ENCODE measurements at places on chromosomes 13 and 19.
A peak's percentile ranks its signal among the peaks of the same experiment; 100 is the strongest.

DNA sequence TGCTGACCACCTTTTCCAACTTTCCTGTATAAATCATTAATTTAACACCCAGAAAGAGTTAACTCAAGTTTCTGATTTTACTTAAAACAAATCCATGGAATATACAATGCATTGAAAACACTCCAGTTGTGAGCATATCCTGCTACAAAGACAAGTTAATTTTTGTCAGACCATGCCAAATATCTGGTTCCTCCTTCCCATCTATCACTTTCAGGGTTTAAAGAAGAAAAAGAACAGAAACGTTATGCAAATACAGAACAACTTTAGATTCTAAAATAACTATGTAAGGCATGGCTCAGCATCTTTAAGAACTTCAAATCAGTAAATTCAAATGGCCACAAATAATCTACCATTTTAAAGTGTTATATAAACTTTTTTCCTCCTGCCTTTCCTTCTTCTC lies 14.9 kb downstream of the MRPS31 start:
- no peak for DNase-seq

DNA sequence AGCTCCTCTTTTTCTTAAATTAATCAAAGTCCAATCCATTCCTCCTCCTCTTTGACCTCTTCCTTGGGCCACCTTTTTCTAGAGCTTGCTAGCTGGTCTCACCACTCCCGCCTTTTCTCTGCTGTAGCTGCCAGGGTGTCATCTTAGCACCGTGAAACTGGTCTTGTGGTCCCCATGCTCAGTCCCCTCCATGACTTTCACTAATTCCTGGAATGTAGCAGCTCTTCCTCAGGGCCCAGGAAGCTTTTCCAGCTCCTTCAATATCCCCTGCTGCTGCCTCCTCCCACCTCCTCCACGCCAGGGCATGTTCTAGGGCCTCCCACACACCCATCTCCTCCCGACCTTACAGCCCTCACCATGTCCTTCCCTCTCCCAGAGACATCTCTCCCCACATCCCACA lies 222.2 kb downstream of the MYO16 start:
- DNase-seq = no peak

DNA sequence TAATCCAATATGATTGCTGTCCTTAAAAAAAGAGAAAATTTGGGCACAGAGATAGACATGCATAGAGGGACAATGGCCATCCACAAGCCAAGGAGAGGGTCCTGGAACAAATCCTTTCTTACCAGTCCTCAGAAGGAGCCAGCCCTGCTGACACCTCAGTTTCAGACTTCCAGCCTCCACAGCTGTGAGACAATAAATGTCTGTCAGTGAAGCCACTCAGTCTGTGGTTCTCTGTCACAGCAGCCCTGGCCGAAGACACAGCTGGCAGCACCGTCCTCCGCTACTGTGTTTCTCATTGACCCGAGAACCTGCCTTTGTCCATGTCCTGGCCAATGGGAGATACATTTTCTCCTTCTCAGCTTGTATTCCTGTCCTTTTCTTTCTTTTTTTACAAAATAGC lies 207.9 kb downstream of the TM9SF2 start:
- no peak for DNase-seq

GRCh38 chr13:62483774-62484173 lies 1068.1 kb upstream of the PCDH20 start:
- no peak for DNase-seq

GRCh38 chr13:30408319-30409101 lies 13.8 kb upstream of the UBE2L5 start:
- DNase-seq = no peak

DNA sequence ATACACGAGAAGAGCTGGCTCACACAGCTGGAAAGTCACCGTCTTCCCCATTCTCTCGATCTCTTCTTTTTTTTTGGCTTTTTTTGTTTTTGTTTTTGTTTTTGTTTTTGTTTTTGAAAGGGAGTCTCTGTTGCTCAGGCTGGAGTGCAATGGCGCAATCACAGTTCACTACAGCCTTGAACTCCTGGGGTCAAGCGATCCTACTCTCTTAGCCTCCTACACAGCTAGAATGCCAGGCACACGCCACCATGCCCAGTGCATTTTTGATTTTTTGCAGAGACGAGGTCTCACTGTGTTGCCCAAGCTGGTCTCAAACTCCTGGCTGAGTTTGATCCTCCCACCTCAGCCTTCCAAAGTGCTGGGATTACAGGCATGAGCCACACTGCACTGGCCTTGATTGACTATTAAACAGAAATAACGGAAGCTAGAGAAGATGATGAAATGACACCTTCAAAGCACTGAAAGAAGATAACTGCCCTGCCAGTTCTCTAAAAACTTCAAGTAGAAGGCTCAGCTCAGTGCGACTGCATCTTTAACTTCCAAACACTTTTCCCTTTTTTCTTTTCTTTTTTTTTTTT lies 4.0 kb downstream of the FXYD3 start:
- no peak for DNase-seq

GRCh38 chr13:113537205-113537604 lies 46.7 kb upstream of the DCUN1D2 start:
- DNase-seq = no peak

DNA sequence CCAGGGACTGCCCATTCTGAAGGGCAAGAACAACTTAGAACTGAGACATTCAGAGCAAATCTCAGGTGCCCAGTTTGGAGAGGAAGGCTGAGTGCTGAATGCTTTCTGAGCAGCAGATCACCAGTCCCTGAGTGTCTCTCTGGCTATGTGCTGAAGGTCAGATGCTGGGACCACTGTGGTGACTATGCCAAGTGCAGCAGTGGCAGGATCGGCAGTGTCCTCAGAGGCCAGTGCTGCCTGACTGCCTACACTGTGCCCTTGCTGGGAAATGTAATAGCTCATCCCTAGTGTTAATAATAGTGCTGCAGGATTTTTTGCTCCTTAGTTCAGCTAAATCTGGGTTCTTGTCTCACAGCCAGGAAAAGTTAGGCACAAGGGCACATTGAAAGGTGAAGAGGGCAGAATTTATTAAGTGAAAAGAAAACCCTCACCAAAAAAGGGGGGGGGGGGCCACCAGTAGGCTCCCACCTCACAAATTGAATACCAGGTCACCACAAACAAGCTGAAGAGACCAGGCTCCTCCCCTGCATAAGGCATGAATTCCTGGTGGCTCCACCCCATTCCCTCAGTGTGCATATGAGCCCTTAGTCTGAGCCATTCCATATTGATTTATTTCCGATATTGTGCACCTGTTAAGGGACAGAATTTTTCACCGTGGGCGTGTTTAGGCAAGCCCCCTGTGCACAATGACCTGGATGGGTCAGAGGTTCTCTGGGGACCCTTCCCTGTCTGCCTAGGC lies 18.5 kb downstream of the RFXAP start:
- DNase-seq = no peak

- DNase-seq = no peak
These were observed 381.3 kb downstream of the ENOX1 start for GRCh38 chr13:43405457-43405856.

- no peak for DNase-seq
These were observed 15.4 kb downstream of the GTPBP3 start for GRCh38 chr19:17352608-17353280.

DNA sequence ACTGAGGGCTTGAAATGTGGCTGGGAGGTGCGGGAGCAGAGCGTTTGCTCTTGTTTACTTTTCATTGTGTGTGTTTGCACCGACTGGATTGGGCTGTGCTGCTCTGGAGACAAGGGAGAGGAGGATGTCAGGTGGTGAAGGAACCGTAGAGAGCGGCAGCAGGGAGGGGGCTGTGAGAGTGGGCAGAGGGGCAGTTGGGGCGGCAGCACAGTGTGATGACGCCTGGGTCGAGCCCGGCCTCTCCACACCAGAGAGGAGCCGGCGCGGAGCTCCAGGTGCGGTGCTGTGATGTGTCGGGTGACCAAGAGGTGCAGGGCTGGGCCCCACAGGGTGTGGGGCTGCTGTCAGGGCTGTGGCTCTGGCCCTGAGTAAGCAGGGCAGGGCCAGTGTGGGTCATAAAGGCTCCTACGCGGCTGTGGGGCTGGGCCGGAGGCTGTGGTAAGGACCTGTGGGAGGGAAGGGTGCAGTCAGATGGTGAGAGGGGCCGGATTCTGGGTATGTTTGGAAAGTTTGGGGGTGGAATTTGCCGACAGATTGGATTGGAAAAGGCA lies 10.5 kb downstream of the NAXD start:
- no peak for DNase-seq

DNA sequence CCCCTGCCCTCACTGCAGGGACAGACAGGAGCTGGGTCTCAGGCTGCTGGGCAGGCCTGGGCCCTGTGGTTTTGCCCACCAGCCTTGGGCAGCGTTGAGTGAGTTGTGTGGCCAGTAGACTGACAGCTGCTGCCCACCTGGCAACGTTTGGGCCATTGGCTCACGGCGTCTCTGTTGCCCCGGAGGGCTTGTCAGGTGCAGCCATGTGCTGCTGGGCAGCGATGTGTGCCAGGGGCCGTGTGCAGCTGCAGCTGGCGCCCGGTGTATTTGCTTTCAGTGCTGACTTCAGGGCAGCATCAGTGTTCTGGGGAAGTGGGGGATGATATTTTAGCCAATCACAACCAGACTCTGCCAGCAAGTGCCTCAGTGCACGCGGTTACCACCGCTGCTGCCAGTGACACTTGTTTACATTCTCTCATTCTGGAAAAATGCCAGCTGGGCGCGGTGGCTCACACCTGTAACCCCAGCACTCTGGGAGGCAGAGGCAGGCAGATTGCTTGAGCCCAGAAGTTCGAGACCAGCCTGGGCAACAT lies 10.6 kb downstream of the FZR1 start:
- DNase-seq = peak; percentile 92

DNA sequence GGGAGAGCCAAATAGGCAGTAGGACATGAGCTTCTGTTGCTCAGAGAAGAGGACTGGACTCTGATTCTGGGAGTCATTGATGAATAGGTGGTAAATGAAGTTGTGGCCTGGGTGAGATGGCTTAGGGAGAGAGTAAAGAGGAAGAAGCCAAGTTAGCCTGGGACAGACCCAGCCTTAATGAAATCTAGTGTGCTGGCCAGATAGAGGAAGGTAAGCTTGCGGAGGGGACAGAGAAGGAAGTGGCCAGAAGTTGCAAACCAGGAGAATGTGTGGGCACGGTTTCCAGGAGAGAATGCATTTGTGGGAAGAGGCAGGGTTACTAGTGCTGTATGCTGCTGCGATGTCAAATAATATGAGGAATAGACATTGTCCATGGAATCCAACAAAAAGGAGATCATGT lies 83.3 kb upstream of the OLFM4 start:
- no peak for DNase-seq

DNA sequence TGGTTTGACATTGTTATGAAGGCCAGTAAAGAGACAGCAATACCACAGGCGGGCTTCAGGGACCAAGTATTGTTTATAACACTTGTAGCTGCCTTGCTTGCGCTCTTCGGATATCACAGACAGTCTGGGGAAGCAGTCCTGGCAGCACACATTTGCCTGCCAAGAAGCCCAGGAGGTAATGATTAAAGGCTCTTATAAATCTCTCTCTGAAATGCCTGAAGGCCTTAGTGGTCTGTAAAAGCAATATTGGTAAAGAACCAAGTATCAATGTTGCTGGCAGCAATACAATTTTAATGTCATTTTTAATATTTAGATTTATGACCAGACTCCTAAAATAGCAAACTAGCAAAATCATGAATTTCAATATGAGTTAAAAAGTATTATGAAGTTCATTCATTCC lies 1312.4 kb downstream of the PCDH9 start:
- no peak for DNase-seq

GRCh38 chr19:6691342-6691741 lies 21.4 kb upstream of the TNFSF14 start:
- DNase-seq = no peak

DNA sequence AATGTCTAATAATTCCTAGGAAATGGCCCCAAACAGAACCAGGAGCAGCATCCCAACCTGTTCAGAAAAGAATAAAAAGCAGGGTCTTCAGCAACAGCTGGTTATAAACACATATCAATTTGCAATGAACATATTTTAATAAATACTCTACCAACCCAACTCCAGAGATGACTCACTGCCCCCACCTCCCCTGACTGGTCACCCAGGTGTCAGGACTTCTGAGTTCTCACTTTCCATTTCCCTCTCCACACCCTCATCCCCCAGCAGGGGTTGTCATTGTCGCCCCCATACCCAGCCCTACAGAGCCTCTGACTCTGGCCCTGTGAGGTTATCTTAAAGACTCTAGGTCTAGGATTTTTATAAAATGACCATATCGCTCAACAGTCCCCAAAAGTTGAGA lies 6.9 kb downstream of the SERPINE3 start:
- DNase-seq = no peak

DNA sequence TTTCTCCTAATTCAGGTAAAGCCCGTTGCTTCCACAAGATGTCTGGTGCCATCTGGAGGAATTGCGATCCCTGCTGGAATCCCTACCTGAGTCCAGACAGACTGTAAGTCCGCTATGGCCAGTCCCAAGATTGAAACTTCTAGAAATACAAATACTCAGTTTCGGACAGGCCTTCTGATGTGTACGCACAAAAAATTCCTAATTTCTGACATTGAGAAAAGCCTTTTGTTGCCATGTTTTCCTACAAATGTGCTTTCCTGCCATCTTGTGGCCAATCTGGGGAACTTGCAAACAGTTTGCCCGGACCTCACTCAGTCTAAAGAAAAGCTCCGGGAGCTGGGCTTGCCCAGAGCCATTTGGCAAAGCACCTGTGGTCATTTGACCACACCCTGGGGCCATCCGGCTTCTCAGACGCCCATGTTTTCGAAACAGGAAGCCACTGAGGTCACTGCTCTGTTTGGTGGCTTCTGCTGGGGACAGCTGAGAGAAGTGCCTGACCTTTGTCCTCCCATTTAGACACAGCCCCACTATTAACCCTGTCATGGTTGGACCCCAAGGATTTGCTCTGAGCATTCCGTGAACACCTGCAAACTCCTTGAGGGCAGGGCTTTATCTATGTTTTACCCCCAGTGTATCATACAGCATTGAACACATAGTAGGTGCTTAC lies 79.4 kb downstream of the SLC15A1 start:
- DNase-seq = peak; percentile 59

DNA sequence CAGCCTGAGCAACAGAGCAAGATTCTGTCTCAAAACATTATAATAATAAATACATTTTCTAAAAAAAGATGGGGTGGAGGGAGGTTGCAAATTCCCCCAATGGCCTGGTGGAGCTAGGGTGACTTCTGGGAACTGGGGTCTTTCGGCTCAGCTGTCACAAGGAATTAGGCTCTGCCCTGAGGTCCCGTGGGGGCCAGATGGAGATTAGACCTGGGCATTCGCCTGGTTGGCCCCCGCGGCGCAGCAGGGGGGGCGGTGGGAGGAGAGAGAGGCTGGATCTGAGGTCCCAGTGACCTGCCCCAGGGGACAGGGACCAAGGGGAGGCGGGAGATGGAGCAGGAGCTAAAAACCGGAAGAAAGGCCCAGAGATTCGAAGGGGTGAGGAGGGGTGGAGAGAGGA lies 14.8 kb downstream of the FUT6 start:
- DNase-seq = no peak

GRCh38 chr19:49718511-49718910 lies 27.6 kb downstream of the CPT1C start:
- no peak for DNase-seq

All from NCI-H345 (cell line).